ENCODE measurements at places on chromosomes 1 and 21.

DNA sequence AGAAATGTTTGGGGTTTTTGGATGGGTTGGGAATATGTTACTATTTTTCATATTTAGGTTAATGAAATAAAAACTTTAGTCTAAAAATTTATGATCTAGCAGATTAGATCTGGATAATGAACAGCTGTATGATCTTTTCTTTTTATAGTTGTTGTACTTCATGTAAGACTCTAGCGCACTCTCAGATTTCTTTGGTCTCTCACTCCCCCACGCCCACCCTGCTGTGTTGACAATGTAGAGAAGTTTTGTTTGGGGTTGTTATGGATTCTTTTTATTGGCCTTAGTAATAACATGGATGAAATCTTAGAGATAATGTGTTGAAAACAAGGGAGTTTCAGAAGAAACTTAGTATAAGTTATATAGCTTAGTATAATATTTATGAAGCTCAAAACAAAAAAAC is 5.5 kb downstream of the KLF18 start:
- DNase-seq, result no peak

DNA sequence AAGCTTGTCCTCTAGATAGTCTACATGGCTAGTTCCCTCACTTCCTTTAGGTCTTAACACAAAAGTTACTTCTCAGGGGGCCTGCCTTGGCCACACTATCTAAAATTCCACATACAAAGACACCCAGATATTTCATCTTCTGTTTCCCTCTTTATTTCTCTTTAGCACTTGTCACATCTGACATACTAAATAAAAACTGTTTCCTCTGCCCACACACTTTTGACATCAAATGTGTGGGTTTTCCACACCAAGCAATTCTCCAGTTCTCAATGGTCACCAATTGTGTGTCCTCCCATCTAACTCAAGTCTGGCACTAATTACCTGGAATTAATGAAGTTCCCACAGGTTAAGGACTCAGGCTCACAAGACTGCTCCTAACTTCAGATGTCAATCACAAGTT is 25.5 kb upstream of the CFAP126 start:
- DNase-seq, result no peak

- DNase-seq, result no peak
These were observed 4.9 kb upstream of the PROX1 start for GRCh38 chr1:213982672-213983492.

- DNase-seq, result no peak
These were observed 15.2 kb downstream of the LRRN2 start for GRCh38 chr1:204670152-204670927.

GRCh38 chr1:6241887-6242740 is 1.9 kb upstream of the HES3 start:
- no peak for DNase-seq

DNA sequence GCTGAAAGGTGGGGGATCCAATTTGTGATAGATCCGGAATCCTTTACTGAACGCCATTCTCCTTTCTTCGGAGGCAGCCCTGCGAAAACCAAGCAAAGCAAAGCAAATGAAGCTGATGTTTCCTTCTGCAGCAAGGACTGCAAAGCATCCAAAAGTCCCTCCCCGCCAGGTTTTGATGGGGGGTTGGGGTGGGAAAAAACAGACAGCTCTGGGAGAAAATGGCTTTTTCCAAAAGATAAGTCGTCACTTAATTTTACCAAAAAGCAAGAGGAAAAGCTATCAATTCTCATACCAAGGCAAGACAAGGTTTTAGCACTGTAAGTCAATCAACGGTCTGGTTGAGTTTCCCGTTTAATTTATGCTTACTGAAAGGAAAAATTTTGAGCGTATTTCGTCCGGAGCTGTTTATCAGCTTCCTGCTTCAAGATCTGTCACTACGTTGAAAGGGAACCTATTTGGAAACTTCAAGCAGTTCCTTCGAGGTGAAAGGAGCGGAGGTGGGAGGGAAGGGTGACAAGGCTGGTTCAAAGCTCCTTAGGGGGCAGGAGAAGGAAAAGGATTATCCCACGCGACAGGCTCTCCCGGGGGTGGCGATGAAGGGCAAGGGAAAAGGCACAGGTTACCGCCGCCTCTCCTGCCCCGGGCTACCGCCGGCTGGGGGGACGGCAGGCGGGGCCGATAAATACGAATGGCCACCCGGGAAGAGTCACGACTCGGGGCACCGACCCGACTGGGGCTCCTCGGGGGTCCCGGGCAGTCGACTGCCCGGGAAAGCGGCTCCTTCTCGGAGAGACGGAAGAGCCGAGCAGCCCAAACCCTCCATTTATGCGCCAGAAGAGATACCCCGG is 750 bp downstream of the SYNJ1 start:
- no peak for DNase-seq

GRCh38 chr1:206100226-206100815 is 16.9 kb downstream of the AVPR1B start:
- no peak for DNase-seq

DNA sequence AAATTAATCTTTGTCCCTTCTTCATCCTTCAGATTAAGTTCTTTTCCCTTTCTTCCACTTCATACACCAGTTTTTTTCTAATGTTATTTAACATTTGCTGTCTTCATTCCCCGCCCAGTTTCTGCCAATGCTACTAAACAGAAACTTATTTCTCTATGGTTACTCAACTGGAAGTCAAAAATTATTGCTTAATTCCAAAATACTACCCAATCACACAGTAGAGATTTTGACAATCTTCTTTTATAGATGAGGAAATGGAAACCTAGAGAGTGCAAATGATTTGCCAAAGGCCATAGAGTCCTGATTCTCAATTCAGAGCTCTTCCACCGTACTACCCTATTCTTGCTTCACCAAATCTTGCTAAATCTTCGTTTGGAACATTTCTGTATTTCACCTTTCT is 58.1 kb upstream of the SH3GLB1 start:
- no peak for DNase-seq

- DNase-seq, result no peak
These were observed 27.0 kb upstream of the TMEM39B start for GRCh38 chr1:32045772-32046171.

- DNase-seq, result no peak
These were observed 11.7 kb downstream of the SLC19A1 start for GRCh38 chr21:45530423-45531113.

- DNase-seq, result no peak
These were observed 13.1 kb upstream of the COL24A1 start for GRCh38 chr1:86169625-86170024.

GRCh38 chr1:87733386-87733785 is 404.7 kb downstream of the LMO4 start:
- DNase-seq, result no peak

GRCh38 chr1:227736814-227737432 is 1.7 kb downstream of the SNAP47 start:
- DNase-seq, result no peak

DNA sequence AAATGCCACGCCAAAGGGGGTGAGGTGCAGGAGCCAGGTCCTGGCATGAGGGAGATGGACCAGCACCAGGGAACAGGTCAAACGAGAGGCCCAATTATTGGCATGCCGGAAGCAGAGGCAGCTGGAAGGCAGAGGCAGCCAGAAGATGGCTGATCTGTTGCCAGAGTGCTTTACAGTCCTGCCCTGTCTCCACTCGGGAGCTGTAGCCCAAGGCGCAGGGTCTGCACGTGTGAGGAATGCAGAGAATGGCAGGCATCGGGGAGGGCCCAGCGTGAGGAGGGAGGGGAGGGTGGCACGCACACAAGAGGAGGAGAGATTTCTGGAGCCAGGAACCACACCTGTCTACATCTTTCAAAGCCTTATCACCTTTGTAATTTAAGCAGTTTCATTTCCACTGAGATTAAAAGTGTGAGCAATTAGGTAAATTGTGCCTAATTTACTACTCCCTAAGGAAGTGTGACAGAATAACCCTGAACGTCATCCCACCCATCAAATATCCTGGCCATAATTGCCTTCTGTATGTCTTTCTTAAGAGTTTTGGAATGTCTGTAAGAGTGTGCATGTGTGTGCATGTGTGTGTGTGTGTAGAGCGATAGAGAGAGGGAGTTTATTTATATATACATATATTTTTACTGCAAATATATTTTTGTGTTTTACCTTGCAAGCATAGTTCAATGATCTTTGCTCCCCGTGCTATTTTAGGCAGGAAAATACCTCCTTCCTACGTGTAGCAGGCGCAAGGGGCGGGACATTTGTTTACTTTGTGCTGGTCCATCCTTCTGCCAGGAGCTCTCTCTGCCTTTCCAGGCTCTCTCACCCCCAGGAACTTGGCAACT is 125.5 kb upstream of the SERBP1 start:
- DNase-seq, result no peak

- DNase-seq, result no peak
These were observed 50.2 kb upstream of the DNAH14 start for GRCh38 chr1:224879162-224879803.

DNA sequence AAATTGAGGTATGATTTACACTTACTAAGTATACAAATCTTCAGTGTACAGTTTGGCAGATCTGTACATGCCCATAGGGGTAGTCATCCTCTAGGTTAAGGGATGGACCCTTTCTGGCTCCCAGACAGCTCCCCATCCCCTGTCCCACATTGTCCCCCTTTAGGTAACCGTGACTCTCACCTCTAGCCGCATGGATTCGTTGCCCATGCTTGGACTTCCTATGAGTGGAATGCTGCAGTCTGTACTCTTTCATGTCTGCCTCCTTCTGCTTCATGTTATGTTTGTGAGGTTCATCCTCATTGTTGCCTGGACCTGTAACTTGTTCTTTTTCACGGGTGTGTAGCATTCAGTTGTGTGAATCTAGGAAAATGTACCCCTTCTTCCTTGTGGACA is 20.3 kb downstream of the SLC37A1 start:
- DNase-seq, result no peak

- DNase-seq, result no peak
These were observed 23.3 kb downstream of the CYP2J2 start for GRCh38 chr1:59903141-59903754.

DNA sequence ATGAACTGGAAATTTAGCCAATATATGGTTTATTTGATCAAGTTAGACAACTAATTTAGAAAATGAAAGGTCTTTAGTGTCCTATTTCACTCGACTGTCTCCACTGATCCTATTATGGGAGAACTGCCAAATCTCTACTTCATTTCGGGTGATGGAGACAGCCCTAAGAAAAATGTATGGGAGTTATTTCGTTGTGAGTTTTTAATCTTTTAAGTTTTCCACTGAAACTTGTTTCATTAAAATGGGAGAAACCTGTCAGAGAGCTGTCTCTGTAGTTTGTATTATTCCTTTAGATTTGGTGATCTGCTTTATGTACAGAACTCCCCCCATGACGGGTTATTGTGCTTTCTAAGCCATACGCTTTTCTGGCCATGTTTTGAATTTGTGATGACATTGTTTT is 899.7 kb downstream of the ADGRL2 start:
- DNase-seq, result no peak

DNA sequence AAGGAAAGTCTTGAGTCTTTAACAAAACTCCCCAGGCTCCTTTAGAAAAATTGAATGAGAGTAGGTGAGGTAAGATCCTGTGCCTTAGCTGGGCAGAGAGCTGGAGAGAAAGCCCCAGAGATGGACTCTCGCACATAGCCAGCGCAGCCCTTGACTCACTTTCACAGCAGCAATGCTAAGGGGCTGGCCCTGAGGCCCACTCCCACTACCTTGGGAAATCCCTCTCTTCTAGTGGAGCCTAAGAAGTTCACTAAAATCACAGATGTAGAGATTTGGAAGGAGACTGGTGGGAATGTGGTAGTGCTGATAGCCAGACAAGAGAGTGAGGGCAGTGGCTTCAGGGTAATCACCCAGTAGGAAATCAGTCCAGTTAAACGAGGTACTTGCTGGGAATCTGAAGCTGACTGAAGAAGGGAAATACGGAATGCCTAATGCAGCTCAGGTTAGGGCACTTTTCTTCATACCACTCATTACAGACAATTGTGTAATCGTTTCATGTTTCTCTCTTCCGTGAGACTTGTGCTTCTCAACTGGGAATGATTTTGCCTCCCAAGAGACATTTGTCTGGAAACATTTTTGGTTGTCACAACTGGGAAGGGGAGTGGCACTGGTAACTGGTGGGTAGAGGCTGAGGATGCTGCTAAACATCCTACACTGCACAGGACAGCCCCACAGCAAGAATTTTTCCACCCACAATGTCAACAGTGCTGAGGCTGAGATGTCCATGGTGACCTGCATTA is 42.4 kb upstream of the LRRC8C start:
- DNase-seq, result no peak

DNA sequence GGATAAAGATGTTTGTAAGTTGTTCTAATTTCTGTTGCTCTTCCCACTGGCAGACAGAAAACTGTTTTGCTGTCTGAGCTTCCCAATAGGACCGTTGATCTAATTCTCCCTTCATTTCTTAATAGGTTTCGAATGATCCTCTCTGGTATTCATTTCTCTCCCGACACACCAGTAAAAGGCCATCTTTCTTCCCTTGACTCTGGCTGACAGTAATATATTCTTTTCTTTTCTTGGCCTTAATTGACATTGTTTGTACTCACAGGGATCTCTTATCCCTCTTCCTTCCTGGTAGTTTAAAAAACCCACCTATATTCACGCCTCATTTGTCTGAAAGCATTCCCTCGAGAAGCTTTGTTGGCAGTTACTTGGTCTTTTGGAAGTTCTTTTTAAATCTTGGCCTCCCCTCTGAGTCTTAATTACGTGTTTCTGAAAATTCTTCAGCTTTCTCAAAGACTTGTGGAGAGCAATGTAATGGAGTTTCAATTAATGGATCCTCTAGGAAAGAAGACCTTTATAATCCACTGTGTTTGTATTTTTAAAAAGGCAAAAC is 40.3 kb downstream of the MAP10 start:
- DNase-seq, result no peak

DNA sequence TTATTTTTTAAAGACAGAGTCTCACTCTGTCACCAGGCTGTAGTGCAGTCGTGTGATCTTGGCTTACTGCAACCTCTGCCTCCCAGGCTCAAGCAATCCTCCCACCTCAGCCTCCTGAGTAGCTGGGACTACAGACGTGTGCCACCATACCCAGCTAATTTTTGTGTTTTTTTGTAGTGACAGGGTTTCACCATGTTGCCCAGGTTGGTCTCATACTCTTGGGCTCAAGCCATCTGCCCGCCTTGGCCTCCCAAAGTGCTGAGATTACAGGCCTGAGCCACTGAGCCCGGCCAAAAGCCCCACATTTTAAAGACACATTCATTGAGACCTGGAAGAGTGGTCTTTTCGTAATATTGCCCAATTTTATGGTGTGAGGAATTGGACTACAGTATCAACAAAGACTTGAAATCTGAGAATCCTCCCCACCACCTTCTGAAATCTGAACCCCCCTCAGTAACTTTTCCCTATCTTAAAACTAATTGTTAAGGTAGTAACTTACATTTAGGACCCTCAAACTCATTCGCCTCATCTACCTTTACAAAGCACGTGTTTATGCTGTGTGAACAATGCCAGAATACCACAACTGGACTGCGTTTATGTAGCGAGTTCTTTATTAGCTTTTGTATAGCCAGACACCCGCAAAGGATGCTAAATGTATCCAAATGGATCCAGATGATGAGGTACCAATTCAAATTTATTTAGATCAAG is 2.7 kb downstream of the ERRFI1 start:
- DNase-seq, result no peak

Data from T-helper 17 cell (primary cell).